IMR-90 (cell line): ENCODE measurements at places on chromosomes 6 and 20. TPM values are rescaled to one million over a fixed set of nuclear protein-coding genes. Genes with fewer than 3 reads are reported as not detected.

GPSM3 gene
- 3.0 and 3.9 TPM in 2 replicates for total RNA-seq

DHX35 gene
- total RNA-seq = 8.1 and 9.1 TPM in 2 replicates

PPP1R16B gene
- total RNA-seq = not detected in 2 replicates

KIFC1 gene
- total RNA-seq = 33.9 and 35.3 TPM in 2 replicates

HCRTR2 gene
- under 0.01 TPM in 1 of 2 replicates, not detected in the other for total RNA-seq

HLA-F gene
- total RNA-seq = not detected in 2 replicates

MUC21 gene
- not detected in 2 replicates for total RNA-seq

MEI4 gene
- not detected in 2 replicates for total RNA-seq

SPACA1 gene
- total RNA-seq = not detected in 2 replicates

SLC26A8 gene
- not detected in 2 replicates for total RNA-seq

STK4 gene
- 22.2 and 30.0 TPM in 2 replicates for total RNA-seq

FAXC gene
- 1.1 and 1.9 TPM in 2 replicates for total RNA-seq

B3GALT4 gene
- 0.72 and 0.83 TPM in 2 replicates for total RNA-seq

GHRH gene
- total RNA-seq = not detected in 2 replicates

NHLRC1 gene
- total RNA-seq = 0.83 and 1.1 TPM in 2 replicates

ALDH5A1 gene
- 0.28 and 0.36 TPM in 2 replicates for total RNA-seq

XRN2 gene
- total RNA-seq = 70.8 and 99.2 TPM in 2 replicates

GMPR gene
- total RNA-seq = 6.3 and 6.7 TPM in 2 replicates

GDAP1L1 gene
- not detected in 2 replicates for total RNA-seq

GSS gene
- total RNA-seq = 70.5 and 90.0 TPM in 2 replicates

PSORS1C2 gene
- not detected in 2 replicates for total RNA-seq

EPPIN gene
- total RNA-seq = not detected in 2 replicates

PET117 gene
- total RNA-seq = 3.9 and 12.8 TPM in 2 replicates

ADGRB3 gene
- not detected in 2 replicates for total RNA-seq

EYS gene
- under 0.01 TPM in 2 replicates for total RNA-seq

BAK1 gene
- 12.0 and 12.5 TPM in 2 replicates for total RNA-seq

TREML2 gene
- total RNA-seq = not detected in 2 replicates
